Activated B cell treated with CpG ODN at 0.5 μM for 24 hours (primary cell): ENCODE measurements at places on chromosomes 1 and 21.

GRCh38 chr21:15592271-15592860 lies 137.4 kb upstream of the USP25 start:
- DNase-seq = no peak

DNA sequence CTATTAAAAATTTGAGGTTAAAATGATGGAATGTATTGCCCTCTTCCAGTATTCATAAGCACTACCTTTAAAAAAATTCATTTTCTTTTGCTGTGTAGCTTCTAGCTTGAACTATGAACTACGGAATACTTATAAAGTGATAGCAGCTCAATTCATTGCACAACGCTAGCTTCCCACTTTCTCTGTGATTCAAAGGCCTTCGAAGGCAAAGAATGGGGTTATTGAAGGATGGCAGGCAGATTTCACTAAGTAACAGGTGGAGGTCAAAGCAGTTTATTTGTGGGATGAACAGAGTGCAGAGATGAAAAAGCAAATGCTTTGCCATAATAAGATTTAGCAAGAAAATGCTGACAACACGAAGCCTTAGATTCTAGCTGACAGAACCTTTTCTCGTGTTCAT lies 290.6 kb downstream of the NFIA start:
- no peak for DNase-seq

- no peak for DNase-seq
These were observed 118.3 kb downstream of the OLFML2B start for GRCh38 chr1:161905269-161905884.

DNA sequence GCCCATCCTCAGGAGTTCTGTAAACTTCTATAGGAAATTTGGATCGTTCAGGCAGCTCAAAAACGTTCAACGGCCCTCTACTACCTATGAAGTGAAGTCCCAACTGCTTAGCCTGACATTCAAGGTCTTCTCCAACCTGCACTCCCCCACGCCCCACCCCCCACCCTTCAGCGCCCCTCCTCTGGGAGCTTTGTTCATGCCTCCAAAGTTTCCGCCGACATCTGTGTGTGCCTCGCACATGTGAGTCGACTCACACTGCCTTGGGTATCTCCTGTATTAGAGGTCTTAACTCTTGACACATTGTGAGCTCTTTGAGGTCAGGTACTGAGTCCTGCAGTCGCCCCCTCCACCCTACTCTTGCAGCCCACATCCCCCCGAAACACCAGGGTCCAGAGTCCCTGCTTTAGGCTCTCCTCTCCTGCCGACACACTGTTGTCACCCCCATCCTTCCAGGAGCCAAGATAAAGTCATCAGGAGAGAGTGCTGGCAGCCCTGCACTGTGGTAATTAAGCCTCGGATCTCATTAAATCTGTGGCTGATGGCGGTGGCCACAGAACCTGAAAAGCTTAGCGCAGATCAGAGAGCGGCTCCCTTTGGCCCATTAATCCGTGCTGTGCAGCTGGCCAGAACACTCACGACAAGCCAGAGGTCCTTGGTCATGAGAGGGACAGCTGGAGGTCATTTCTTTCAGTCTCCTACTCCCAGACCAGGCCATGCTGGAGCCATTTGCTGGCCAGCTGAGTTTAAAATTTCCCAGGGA lies 1.4 kb upstream of the PAFAH2 start:
- DNase-seq = no peak

- DNase-seq = no peak
These were observed 35.0 kb downstream of the ACKR1 start for GRCh38 chr1:159239551-159240220.

- no peak for DNase-seq
These were observed 6.2 kb upstream of the C1orf105 start for GRCh38 chr1:172414331-172414730.

DNA sequence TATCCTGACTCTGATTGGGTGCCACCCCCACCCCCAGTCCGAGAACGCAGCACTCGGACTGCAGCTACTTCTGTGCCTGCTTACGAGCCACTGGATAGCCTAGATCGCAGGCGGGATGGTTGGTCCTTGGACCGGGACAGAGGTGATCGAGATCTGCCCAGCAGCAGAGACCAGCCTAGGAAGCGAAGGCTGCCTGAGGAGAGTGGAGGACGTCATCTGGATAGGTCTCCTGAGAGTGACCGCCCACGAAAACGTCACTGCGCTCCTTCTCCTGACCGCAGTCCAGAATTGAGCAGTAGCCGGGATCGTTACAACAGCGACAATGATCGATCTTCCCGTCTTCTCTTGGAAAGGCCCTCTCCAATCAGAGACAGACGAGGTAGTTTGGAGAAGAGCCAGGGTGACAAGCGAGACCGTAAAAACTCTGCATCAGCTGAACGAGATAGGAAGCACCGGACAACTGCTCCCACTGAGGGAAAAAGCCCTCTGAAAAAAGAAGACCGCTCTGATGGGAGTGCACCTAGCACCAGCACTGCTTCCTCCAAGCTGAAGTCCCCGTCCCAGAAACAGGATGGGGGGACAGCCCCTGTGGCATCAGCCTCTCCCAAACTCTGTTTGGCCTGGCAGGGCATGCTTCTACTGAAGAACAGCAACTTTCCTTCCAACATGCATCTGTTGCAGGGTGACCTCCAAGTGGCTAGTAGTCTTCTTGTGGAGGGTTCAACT lies 2.1 kb downstream of the RBM15 start:
- DNase-seq = no peak

GRCh38 chr1:5913078-5913845 lies 79.0 kb downstream of the NPHP4 start:
- no peak for DNase-seq

DNA sequence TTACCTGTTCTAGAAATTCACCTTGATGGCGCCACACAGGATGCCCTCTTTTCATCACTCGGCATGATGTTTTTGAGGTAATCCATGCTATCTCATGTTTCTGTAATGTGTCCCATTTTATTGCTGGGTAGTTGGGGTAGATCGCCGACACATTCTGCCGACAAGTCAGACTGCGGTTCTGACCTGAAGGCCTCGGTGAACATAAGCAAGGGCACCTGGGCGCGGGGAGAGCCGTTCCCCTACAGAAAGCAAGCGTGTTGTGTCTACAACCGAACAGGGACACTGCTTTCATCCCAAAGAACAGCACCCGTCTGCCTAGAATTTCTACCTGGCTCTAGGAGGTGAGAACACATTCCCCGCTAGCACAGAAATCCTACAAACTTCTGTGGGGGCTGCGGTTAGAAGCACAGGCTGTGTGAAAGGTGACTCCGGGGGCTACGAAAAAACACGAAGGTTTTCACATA lies 149.2 kb downstream of the PPIAL4G start:
- DNase-seq = no peak

DNA sequence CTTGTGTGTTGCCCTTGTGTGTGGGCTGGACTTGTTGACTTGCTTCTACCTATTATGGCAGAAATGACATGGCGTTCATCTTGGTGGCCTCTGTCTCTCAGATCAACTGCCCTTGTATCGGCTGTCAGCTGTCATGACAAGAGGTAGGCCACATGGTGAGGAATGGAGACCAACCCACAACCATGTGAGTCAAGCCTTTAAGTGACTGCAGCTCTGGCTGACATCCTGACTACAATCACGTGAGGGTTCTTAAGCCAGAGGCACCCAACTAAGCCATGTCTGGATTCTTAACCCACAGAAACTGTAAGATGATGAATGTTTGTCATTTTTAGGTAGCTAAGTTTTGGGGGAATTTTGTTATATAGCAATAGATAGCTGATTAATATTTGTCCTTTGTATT lies 82.1 kb downstream of the KCND3 start:
- DNase-seq = no peak

DNA sequence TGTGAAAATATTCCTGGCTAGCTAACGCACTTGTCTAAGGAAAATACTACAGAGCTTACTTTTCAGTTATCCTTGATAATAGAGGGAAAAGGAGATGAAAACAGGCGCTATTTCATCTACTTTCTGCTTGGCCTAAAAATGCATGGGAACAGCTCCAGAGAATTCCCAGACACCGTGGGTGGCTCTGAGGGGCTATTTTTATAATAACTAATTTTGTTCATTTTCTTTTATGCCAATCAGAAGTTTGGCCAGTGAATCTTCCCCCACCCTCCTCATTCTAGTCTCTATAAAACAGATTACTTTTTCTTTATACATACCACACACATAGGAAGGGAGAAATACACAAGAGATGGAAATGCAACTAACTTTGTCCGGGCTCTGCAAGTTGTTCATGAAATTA lies 322.9 kb downstream of the SETD4 start:
- no peak for DNase-seq
